ENCODE measurements at places on chromosomes 5 and 9.

- no peak for DNase-seq
Observed at GRCh38 chr5:39158127-39158593, 61.2 kb downstream of the FYB1 start.

GRCh38 chr5:180313677-180314505 is 22.0 kb upstream of the MAPK9 start:
- DNase-seq, result no peak

DNA sequence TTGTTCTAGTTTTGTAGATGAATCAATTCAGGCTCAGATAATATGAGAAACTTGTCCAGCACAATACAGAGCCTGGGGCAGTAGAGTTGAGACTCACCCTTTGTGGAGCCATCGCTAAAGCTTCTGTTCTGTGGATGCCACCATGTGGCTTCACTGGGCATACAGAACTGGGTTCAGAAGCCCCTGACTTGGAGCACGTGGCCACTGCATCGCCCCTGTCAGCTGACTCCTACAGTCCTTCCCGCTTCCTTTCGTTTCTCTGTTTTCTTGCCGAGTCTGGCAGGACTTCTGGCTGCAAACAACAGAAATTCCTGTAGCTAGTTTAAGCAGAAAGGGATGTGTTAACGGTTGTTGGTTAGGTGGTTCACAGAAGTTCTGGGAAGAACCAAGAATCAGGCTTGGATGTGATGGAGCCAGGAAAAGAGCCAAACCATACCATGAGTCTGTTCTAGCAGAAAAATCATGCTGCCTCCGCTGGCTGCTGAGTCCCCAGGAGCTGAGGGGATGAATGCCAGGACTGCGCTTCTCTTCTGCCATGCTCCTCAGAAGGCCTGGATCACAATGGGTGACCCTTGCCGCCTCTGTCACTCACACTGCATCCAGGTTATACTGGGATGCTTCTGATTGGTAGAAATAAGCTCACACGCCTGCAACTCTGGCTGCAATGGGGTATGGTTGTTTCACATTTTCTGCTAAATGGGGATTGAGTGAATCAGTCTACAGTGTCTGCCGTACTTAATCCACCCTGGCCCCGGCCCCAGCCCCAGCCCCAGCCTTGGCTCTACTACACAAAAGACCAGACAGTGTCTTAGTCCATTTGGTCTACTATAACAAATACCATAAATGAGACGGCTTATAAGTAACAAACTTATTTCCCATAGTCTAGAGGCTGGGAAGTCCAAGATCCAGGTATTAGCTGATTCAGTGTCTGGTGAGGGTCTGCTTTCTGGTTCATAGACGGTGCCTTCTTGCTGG is 262.5 kb downstream of the GOLPH3 start:
- DNase-seq, result no peak

DNA sequence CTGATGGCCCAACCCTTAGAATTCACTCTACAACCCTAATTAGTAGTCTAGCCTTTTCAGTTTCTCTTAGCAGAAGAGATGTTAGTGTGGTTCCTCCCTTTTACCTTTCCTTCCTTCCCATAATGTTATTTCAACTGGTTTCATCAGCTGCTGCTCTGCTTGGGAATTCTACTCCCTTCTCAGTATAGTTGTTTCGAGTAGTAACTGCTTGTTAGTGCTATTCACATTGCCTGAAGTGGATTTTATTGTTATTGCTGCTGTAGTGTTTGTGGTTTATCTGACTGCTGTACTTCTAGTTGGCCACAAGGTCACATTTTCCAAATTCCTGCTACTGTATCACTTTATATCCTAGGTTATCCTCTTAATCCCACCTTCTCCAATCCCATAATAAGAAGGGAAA is 29.7 kb downstream of the SMIM15 start:
- DNase-seq, result no peak
